Forelimb muscle (tissue), 1 donor: ENCODE measurements at places on chromosomes 4 and X. TPM values are rescaled to one million over a fixed set of nuclear protein-coding genes. Genes with fewer than 3 reads are reported as not detected.

The TTC29 gene
- polyA plus RNA-seq: 0.09 TPM

DNA sequence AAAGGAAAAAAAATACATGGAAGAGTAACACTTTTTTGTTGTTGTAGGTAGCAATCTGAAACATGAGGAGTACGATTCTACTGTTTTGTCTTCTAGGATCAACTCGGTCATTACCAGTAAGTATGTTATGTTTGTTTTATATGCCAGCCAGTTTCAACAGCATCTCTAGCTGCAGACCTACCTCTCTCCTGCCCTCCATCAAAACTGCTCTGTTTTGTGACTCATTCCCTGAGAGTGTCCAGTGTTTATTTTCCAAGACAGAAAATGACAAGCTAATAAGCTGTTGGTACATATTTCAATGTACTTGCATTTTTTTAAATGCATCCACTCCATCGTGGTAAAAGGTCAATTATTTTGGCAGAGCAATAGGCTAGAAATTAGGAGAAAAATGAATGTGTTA, 347 bp downstream of the AMTN start:
- DNase-seq: no peak

- no peak for DNase-seq
Measured at GRCh38 chrX:57156397-57157049, 19.3 kb upstream of the SPIN2A start.

The CHRDL1 gene
- 9.2 TPM for polyA plus RNA-seq

DNA sequence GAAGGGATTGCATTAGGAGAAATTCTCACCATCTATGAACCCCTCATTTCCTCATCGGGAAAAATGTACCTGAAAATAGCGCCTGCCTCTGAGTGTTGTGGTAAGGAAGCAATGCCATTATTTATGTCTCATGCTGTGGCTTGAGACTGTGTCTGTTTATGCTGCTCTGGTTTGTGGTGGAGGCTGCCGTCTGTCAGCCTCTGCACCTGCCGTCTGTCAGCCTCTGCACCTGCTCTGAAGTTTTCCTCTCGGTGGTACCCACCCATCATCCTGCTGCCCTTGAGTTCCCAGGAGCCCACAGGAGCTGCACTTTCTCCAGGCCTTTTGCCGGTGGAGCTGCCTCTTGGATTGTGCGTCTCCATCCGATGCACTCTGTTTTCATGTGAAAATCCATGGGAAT, 68.5 kb upstream of the PPP2R3B start:
- DNase-seq: no peak

DNA sequence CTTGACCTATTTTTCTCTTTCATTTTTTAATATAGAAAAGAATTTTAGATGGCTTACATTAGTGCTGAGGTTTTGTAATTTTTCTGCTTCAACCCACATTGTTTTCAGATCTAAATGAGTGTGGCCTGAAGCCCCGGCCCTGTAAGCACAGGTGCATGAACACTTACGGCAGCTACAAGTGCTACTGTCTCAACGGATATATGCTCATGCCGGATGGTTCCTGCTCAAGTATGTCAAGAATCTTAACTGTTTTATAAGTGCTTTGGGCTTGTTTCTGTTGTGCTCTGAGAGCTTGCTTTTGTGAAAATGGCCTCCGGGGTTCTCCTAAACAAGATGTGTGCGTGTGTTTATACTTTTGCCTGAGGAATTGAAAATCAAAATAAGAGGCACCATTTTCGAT, 41.6 kb downstream of the NPNT start:
- DNase-seq: no peak

- no peak for DNase-seq
Measured at GRCh38 chr4:101037938-101038413, 309.4 kb downstream of the PPP3CA start.

The DDX53 gene
- 0.06 TPM for polyA plus RNA-seq

The GLOD5 gene
- polyA plus RNA-seq: not detected

The GIMD1 gene
- polyA plus RNA-seq: 0.09 TPM

The FBXL5 gene
- 67.2 TPM for polyA plus RNA-seq

GRCh38 chrX:18203631-18204030, 17.1 kb downstream of the BEND2 start:
- DNase-seq: no peak

DNA sequence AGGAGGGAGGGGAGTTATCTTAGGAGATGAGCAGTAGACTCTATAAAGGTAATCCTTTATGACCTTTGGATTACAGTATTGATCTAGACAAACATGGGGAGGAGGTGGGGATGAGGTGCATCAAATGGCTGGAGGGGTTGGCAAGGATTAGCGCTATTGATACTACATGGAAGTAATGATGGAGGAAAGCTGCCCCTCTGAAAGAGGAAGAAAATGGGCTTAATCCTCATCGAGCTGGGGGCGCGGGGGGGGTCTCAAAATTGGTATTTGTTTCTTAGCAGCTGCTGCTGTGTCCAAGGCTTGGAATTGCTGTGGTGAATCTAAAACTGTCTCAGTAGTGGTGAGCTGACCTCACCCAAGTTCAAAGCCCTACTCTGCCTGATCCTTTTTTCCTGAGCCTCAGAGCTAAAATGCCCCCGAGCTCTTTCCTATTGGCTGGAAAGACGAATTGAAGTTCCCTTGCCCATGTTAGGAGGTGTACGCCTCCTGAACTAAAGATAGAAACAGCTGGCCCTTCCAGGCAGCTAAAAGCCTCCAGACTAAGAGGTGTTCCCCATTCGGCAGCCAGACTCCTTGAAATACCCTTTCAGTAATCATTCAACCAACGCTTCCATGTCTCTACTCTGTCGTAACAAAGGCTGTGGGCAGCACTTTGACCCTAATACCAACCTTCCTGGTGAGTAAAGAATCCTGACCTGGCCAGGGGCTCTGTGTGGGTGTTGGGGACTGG, at the start of gene ITGB1BP2:
Gene ITGB1BP2 (plus strand): TSS at position 556 of the 730 bp plus-strand sequence. CDS start 57 bp downstream, at position 613.
- no peak for DNase-seq

The RNF128 gene
- polyA plus RNA-seq: not detected
